ENCODE measurements at places on chromosomes 16 and 17. TPM values are rescaled to one million over a fixed set of nuclear protein-coding genes. Genes with fewer than 3 reads are reported as not detected.
A peak's percentile ranks its signal among the peaks of the same experiment; 100 is the strongest.

GRCh38 chr16:11334831-11335404 lies 10.3 kb upstream of the RMI2 start:
- DNase-seq: no peak

The PRSS33 gene
- not detected for total RNA-seq

DNA sequence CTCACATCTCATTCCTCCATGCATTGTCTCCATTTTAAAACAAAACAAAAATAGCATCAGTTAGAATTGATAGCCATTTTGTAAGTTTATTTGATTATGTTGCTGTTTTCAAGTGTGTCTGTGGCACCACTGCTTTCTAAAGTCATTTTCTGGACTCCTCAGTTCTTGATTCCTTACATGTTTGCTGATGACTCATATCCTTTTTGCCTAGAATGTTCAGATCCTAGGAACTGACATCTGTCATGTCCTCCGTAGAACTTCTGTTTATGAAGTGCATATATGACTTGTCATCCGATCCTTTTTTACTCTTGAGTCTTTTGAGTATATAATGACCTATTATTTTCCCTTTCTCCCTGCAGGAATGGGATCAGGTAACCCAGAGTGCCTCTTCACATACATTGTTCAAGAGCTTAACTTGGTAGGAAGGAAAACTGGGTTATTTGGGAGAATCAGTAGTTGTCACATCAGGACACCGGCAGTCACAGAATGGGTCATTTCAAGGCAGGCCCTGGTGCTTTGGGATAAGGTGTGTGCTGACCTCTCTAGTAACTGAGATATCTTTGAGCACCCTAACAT lies 69.2 kb downstream of the MAP2K4 start:
- no peak for DNase-seq

DNA sequence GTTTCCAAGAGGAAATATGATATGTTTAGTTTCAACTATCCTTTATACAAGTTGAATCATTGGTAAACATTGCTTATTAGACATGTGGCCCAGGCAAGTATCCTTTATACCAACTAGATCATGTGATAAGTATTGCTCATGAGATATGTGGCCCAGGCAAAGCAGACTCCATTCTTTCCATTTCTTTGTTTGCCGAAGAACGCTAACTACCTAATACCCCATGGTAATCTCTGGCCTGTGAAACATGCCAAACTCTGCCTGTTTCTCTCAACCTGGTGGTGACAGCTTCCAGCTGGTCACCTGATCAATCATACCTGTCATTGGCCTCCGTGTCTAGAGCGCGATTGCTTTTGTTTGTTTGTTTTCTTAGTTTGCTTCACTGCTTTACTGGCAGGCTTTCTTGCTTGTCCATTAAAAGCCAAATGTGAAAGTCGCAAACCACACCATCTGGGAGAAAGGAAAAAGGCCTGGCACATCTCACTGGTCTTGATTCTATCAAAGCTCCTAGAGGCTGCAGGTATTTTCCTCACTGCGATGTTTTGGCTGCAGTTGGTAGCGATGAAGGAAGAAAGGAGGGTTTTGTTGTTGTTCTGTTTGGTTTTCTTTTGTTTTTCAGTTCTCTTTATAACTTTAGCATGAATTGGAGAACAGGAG lies 686.2 kb downstream of the KCNJ2 start:
- no peak for DNase-seq

The ITGB4 gene
- total RNA-seq: 0.68 TPM

- DNase-seq: peak; percentile 18
Measured at GRCh38 chr17:51372345-51373004, 112.1 kb downstream of the UTP18 start.

DNA sequence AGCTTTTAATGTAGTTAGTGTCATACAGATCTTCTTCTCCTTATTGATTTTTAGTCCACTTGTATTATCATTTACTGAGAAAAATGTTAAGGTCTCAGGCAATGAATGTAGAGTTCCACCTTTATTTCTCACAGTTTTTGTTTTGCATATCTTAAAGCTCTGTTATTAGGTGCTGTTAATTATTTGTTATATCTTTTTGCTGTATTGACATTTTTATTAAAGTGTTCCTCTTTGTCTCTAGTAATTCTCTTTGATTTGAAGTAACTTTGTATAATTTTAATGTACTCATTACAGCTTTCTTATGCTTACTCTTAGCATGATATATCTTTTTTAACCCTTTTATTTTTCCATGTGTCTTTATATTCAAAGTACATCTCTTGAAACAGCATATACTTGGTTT lies 22.4 kb upstream of the USP43 start:
- DNase-seq: no peak

The PPM1E gene
- not detected for total RNA-seq

- no peak for DNase-seq
Measured at GRCh38 chr17:9026741-9027140, 5.4 kb downstream of the NTN1 start.

DNA sequence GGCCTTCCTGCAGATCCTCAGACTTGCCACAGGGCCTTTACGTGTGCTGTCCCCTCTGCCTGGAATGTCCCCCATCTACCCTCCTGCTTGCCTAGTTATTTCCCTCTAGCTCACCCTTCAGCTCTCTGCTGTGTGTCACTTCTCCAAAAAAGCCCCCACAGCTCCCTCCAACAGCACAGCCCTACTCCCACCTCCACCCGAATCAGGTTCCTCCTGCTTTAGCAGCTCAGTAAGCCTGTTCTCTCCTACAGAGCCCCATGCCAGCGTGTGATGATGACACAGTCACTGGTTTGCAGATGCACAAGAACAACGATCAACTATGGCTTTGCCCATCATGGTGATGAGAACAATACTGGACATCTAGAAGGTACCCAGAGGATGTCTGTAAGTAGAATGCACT lies 7.1 kb upstream of the SAMD14 start:
- no peak for DNase-seq

GRCh38 chr17:45143767-45144198 lies 4.5 kb upstream of the HEXIM1 start:
- DNase-seq: no peak

The C17orf67 gene
- 4.1 TPM for total RNA-seq

DNA sequence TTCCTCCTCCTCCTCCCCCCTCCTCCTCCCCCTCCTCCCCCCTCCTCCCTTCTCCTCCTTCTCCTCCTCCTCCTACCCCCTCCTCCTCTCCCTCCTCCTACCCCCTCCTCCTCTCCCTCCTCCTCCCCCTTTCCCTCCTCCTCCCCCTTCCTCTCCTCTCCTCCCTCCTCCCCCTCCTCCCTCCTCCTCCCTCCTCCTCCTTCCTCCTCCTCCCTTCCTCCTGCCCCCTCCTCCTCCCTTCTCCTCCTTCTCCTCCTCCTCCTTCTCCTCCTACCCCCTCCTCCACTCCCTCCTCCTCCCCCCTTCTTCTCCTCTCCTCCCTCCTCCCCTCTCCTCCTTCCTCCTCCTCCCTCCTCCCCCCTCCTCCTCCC lies 6.6 kb upstream of the PDP2 start:
- no peak for DNase-seq

The PRR35 gene
- total RNA-seq: not detected

GRCh38 chr16:29868396-29869009 lies 5.5 kb upstream of the CDIPT start:
- DNase-seq: no peak

The LIMD2 gene
- 401 TPM for total RNA-seq

GRCh38 chr17:4344926-4345325 lies 21.5 kb downstream of the UBE2G1 start:
- DNase-seq: no peak

The IFT20 gene
- total RNA-seq: 25.7 TPM

DNA sequence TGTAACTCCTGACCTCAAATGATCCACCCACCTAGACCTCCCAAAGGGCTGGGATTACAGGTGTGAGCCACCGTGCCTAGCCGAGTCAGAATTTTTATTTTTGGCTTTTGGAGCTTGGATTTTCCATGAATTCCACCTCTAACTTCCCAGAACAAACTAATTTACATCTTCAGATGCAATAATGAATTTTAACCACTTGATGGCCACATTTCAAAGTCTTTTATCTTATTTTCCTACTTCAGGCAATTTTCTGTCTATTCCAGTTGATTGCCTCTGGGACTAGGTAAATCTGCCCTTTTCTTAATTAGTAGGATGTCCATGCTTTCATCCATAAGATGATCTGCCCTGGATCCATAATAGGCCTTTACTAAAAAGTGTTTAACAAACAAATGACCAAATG lies 156.4 kb upstream of the ANKFN1 start:
- no peak for DNase-seq

DNA sequence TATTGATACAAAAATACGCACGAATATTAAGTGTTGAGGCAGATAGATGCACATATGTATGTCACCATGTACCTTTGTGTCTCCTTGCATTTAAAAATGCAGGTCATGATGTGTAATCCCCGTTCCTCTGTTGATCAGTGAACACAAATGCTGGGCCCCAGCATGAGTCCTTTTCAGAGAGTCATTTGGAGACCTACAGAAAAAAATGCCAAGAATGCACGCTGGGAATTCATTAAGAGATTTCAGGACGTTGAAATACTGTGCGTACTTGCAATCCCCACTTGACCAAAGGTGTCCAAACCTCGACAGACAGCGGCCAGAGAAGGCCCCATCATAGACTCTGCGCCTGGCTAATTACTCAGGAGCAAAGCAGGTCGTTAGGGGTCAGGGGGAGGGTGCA lies 496.0 kb downstream of the MAF start:
- no peak for DNase-seq

DNA sequence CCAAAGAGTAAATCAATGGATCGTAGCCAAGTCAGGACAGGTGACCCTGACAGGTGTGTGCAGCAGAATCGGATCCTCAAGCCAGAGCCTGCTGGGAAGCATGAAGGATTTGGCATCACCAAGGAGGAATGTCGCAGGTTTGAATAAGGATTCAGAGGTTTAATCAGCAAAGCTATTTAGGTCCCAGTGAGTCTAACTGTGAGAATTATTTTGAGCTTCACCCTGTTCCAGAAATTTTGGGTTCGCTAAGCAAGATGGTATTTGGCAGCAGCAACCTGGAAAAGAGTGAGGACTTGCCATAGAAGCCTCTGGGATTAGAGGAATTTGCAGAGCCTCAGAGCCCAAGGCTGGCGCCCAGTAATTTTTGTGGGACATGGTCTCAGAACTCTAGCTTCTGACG lies 173.0 kb downstream of the CCDC182 start:
- no peak for DNase-seq

GRCh38 chr17:77832180-77832560 lies 126.3 kb upstream of the TNRC6C start:
- no peak for DNase-seq

The SCGB1C2 gene
- not detected for total RNA-seq

DNA sequence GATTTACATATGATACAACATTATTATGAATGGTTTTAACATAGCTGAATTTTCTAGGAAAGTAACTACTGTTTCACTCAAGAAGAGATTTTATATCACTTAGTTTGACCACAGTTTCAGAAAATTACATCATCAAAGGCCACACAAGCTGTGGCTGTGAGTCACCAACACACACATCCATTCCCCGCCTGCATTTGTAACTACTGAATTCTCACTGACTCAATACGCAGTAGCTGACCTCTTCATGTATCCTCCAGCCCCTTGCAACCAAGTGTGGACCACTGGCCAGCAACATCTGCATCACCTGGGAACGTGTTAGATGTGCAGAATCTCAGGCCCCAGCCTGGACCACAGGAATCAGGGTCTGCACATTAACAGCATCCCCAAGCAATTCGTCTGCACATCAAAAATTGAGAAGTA lies 197.6 kb downstream of the XYLT1 start:
- DNase-seq: peak; percentile 45

- no peak for DNase-seq
Measured at GRCh38 chr17:21243516-21244303, 9.5 kb downstream of the NATD1 start.

The ANKFN1 gene
- total RNA-seq: not detected

The GLYR1 gene
- 80.4 TPM for total RNA-seq

The ITGA2B gene
- 0.58 TPM for total RNA-seq

GRCh38 chr16:181565-182021 lies 1.3 kb downstream of the HBQ1 start:
- no peak for DNase-seq

GRCh38 chr17:75277664-75278071 lies 6.6 kb upstream of the MIF4GD start:
- DNase-seq: no peak

DNA sequence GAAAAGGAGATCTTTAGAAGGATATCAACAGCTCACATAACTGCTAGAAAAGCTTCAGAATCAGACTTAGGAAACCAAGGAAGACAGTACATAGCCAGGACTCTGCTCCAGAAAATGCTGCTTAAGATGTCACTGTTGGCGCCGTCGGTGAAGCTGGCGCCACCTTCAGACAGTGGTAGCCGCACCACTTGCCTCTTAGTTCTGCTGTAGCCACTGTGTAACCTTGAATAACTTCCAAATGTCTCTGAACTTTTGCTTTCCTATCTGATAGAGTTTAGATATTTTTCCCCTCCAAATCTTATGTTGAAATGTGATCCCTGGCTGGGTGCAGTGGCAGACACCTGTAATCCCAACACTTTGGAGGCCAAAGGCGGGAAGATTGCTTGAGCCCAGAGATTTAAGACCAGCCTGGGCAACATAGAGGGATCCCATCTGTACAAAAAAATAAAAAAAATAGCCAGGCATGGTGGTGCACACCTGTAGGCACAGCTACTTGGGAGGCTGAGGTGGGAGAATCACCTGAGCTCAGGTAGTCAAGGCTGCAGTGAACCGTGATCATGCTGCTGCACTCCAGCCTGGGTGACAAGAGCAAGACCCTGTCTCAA lies 6.3 kb upstream of the USP31 start:
- DNase-seq: no peak

DNA sequence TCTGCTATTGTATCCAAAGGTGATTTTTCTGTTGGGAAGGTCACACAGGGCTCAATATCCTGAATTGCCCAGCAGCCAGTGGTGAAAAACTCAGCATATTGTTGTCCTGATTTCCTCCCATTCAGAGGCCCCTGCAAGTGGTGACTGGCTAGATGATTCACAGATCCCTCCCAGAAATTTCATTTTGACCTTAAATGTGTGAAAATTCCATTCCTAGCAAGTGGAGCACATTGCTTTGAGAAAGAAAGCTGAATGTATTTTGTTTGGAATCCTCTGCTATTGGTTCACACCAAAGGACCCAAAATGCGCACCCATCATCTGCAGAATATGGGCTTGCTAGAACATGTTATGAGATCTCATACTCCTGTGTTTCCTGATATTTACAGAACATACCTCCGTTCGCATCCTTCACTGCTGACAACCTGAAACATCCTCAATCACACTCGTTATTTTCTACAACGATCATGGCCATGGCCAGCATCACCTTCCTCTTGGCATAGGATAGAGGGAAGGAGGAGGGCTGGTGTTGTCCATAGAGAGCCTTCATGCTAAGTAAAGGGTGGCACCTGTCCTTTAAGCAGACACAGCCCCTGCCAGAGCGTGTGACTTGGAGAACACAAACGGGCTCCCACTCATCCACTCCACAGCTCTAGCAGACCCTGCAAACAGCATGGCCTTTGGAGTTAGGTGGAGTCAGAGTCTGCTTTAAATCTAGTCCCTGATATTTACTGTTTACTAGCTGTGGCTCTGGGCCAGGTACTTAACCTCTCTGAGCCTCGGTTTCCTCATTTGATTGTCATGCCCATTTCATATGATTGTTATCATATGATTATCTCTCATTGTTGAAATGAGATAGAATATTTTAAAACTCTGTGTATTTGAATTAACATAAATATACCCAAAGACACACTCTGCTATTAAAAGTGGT lies 30.4 kb upstream of the NFAT5 start:
- DNase-seq: no peak

GRCh38 chr17:62790564-62790986 lies 17.5 kb downstream of the MARCHF10 start:
- no peak for DNase-seq

- peak; percentile 91 for DNase-seq
Measured at GRCh38 chr17:40480501-40481003, 20.9 kb downstream of the TNS4 start.

The CNP gene
- total RNA-seq: 89.8 TPM

The TRPV2 gene
- 142 TPM for total RNA-seq

All from activated CD4-positive, alpha-beta memory T cell treated with anti-CD3 and anti-CD28 coated beads, Interleukin-2, amount 10 ng/mL, durations not matched to agents 7 days and 5 days (primary cell).